Psoas muscle (tissue), 8 donors: ENCODE measurements at places on chromosomes 5 and 9. TPM values are rescaled to one million over a fixed set of nuclear protein-coding genes. Genes with fewer than 3 reads are reported as not detected.

The FYB1 gene
- polyA plus RNA-seq = 0.22 TPM

The SMIM3 gene
- 9.6 TPM for polyA plus RNA-seq

The IFNE gene
- not detected for polyA plus RNA-seq

The PPP3R2 gene
- polyA plus RNA-seq = not detected

The PARP8 gene
- polyA plus RNA-seq = 0.61 TPM

The FRMD3 gene
- polyA plus RNA-seq = 8.5 TPM

GRCh38 chr5:174750711-174751110 is 26.3 kb downstream of the MSX2 start:
- peak overlapping the region; percentile 57 for H3K4me3 ChIP-seq
- H3K27ac ChIP-seq = no peak overlapping the region
- no peaks in the 10 kb centered on the region for H3K4me1 ChIP-seq
- DNase-seq = no peak

- H3K4me3 ChIP-seq = no peak overlapping the region
- H3K27me3 ChIP-seq = no peaks in the 10 kb centered on the region
- no peaks in the 10 kb centered on the region for H3K36me3 ChIP-seq
- no peak overlapping the region for H3K27ac ChIP-seq
- DNase-seq = no peak
Observed at GRCh38 chr9:121218357-121219027, 16.8 kb upstream of the RAB14 start.

- peaks cover 21% of the 10 kb centered on the region for H3K36me3 ChIP-seq
- no peaks in the 10 kb centered on the region for H3K27me3 ChIP-seq
- H3K4me1 ChIP-seq = no peaks in the 10 kb centered on the region
- no peak overlapping the region for H3K27ac ChIP-seq
- no peak for DNase-seq
Observed at GRCh38 chr9:126506361-126507317, 107.1 kb upstream of the LMX1B start.

GRCh38 chr5:99035942-99036341 is 107.1 kb upstream of the CHD1 start:
- DNase-seq = no peak
- H3K4me1 ChIP-seq = peaks cover 9% of the 10 kb centered on the region
- no peak overlapping the region for H3K27ac ChIP-seq
- no peaks in the 10 kb centered on the region for H3K27me3 ChIP-seq

DNA sequence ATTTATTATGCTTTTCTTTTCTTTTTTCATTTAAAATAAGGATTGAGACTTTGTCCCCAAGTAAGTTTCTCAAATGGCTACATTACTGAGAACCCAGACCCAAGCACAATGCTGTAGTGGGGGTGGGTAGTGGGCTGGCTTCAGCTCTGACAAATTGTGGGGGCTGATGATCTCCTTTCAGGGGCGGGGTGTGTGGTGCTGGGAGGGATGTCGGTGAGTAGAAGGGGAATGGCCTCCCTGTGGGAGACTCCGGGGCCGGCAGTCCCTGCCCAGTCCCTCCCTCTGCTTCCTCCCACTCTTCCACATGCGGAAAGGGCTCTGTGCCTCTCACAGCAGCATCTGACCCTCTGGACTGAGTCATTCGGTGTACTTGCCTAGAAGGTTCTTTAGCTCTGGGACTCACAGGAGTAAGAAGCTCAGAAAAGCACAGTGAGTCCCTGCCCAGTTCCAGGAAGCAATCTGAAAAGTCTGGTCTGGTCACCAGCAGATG is 14.3 kb downstream of the CD180 start:
- no peaks in the 10 kb centered on the region for H3K27me3 ChIP-seq
- no peaks in the 10 kb centered on the region for H3K4me1 ChIP-seq
- DNase-seq = peak; percentile 79
- no peaks in the 10 kb centered on the region for H3K36me3 ChIP-seq
- no peak overlapping the region for H3K4me3 ChIP-seq

- H3K4me3 ChIP-seq = no peak overlapping the region
- no peak overlapping the region for H3K27ac ChIP-seq
Observed at GRCh38 chr5:68408345-68408871, 192.9 kb downstream of the PIK3R1 start.

- H3K27me3 ChIP-seq = peaks cover 5% of the 10 kb centered on the region
- no peak overlapping the region for H3K27ac ChIP-seq
- H3K4me1 ChIP-seq = no peaks in the 10 kb centered on the region
- no peak for DNase-seq
Observed at GRCh38 chr9:96150324-96151227, 151.4 kb downstream of the HSD17B3 start.

DNA sequence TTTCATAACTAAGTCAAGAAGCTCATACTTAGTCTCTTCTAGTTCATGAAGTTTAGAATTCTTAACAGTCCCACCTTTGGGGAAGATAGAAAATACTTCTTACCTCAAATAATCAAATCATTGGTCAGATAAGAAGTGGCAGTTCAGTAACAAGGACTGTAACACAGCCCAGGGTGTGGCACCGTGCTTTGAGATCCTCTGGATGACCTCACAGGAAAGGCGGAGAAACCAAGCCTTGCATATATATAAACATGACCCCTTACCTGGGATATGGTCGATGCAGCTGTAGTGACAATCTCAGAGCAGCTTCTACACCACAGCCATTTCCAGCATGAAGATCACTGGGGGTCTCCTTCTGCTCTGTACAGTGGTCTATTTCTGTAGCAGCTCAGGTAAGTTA is at the start of gene SPINK7:
Gene SPINK7, plus strand, starts transcription at position 271 of the 400 bp plus-strand sequence. Its CDS starts 61 bp downstream, at position 332.
- no peaks in the 10 kb centered on the region for H3K27me3 ChIP-seq
- no peaks in the 10 kb centered on the region for H3K4me1 ChIP-seq
- no peak for DNase-seq
- no peaks in the 10 kb centered on the region for H3K36me3 ChIP-seq
- no peak within 1 kb of the TSS for H3K27ac ChIP-seq
- H3K4me3 ChIP-seq = no peak within 1 kb of the TSS

GRCh38 chr5:169494383-169494935 is 89.1 kb upstream of the SPDL1 start:
- no peaks in the 10 kb centered on the region for H3K27me3 ChIP-seq
- no peaks in the 10 kb centered on the region for H3K4me1 ChIP-seq
- no peak overlapping the region for H3K27ac ChIP-seq
- H3K36me3 ChIP-seq = no peaks in the 10 kb centered on the region
- DNase-seq = no peak
- no peak overlapping the region for H3K4me3 ChIP-seq

GRCh38 chr9:120876842-120877240 is at the start of gene PHF19:
PHF19 (minus strand) TSS chr9:120877188; CDS start chr9:120874741, 2,447 bp downstream.
- H3K36me3 ChIP-seq = no peaks in the 10 kb centered on the region
- peak; percentile 70 for DNase-seq
- H3K4me1 ChIP-seq = no peaks in the 10 kb centered on the region
- peak within 1 kb of the TSS; percentile 76 for H3K27ac ChIP-seq

DNA sequence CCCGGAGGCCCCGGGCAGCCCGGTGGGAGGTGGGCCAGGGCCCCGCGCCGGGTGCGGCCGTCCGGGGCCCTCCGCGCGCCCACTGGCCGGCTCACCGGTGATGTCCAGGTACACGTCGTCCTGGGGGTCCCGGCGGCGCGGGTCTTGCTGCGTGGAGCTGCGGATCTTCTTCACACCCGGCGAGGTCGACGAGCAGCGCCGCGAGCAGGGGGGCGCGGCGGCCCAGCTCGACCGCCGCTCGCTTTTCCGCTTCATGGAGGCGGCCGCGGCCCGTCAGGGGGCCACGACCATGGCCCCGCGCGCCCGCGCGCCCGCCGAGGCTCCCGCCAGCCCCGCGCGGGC is 548 bp downstream of the CDC14B start:
- H3K4me3 ChIP-seq = peak overlapping the region; percentile 83
- peak; percentile 26 for DNase-seq
- no peaks in the 10 kb centered on the region for H3K27me3 ChIP-seq
- no peaks in the 10 kb centered on the region for H3K4me1 ChIP-seq

GRCh38 chr9:34114436-34114835 is 12.1 kb downstream of the DCAF12 start:
- H3K4me3 ChIP-seq = no peak overlapping the region
- no peaks in the 10 kb centered on the region for H3K4me1 ChIP-seq
- no peaks in the 10 kb centered on the region for H3K27me3 ChIP-seq

- H3K4me1 ChIP-seq = peaks cover 10% of the 10 kb centered on the region
- H3K27ac ChIP-seq = no peak overlapping the region
- H3K27me3 ChIP-seq = no peaks in the 10 kb centered on the region
- no peak overlapping the region for H3K4me3 ChIP-seq
- peaks cover 48% of the 10 kb centered on the region for H3K36me3 ChIP-seq
Observed at GRCh38 chr9:5718296-5719032, 89.6 kb downstream of the RIC1 start.

DNA sequence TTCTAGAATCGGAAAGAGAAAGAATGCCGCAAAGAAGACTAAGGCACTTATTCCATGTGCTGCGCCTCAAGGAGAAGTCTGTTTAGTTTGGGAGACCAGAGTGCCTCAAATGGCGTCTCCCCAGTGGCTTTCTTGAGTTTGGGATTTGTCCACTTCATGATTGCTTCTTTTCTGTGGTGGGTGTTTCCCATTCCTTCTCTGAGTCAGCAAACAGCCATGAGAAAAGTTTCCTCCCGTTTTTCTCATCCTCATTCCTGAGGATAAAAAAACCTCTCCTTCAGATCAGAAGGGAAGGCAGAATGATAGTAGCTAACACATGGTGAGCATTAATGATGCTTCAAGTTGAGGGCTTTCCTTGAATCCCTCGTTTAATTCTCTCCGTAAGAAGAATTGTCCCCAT is 275.9 kb upstream of the WWC1 start:
- DNase-seq = no peak
- no peaks in the 10 kb centered on the region for H3K36me3 ChIP-seq
- H3K27me3 ChIP-seq = no peaks in the 10 kb centered on the region
- no peak overlapping the region for H3K27ac ChIP-seq

- no peak for DNase-seq
- no peak overlapping the region for H3K4me3 ChIP-seq
- H3K27ac ChIP-seq = no peak overlapping the region
- H3K36me3 ChIP-seq = no peaks in the 10 kb centered on the region
Observed at GRCh38 chr5:61482980-61483379, 150.9 kb downstream of the ZSWIM6 start.
